ENCODE measurements at places on chromosomes 16 and 17. TPM values are rescaled to one million over a fixed set of nuclear protein-coding genes. Genes with fewer than 3 reads are reported as not detected.

- DNase-seq, result no peak
Observed at GRCh38 chr17:7717756-7718350, 309 bp downstream of the DNAH2 start.

DNA sequence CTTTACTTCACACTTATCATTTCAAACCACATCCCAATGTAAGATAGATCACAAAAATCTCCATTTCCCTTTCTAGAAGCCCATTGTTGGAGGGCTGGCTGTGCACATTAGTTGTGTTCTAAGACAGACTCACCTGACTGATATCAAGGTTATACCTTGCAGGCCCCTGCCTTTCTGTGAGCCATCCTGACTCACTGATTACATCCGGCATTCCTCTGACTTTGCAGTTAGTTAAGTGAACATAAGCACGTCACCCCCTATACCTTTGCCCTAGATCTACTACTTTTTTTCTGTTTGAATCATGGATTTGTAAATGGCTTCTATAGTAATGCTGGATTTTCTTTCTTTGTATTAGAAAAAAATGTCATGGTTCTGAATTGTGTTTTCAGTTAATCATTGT lies 78.3 kb downstream of the TANGO6 start:
- no peak for DNase-seq

GRCh38 chr16:10312784-10313724 lies 72.8 kb upstream of the ATF7IP2 start:
- no peak for DNase-seq

DNA sequence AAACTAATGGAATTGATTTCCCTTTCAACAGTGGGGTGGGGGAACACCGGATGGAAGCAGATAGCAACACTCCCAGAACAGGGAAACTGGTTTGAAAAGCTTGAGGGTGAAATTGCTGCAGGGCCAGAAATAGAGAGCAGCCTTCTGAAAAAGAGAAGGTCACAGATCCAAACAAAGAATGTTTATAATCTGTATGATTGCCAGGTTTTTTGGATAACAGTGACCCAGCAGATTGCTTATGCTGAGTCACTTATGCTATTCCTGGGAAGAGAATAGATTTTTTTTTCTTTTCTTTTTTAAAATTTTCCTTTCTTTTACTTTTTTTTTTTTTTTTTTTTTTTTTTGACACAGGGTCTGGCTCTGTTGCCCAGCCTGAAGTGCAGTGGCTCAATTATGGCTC lies 641.3 kb downstream of the KCNJ2 start:
- no peak for DNase-seq

- DNase-seq, result no peak
Observed at GRCh38 chr17:28545787-28546415, 6.5 kb downstream of the UNC119 start.

DNA sequence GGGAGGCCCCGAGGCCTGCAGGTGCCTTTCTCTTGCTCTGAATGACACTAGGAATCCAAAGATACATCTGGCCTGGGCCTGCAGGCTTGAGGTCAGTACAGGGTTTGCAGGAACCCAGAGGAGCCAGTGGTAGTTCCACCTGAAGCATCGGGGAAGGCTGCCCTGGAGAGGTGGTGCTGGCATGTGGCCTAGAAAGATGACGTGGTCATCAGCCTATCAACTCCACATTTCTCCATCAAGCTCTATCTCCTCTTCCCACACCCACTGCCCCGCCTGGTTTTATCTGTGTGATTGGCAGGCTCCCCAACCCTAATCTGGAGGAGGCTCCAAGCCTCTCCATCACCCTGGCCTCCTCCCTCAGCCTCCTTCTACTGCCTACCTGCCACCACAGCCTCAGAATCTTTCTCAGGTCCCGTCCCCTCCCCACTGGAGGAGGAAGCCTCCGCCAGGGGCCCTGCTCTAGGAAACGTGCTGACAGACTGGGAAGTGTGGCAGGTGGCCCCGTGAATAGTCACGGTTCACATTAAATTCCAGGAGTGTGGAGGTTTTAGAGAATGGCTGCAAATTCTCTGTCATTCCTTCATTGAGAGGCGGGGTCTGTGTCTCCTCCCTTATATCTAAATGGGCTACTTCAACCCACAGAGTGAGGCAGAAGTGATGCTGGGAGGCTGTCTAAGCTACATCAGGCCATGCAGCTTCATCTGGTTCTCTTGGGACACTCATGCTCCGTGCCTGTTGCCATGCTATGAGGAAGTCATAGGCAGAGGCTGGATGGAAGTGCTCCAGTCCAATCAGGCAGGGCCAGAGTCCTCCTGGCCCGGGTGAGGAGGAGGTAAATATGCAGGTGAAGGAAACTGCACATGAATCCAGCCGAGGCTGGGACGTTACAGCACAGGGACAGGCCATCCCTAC lies 11.4 kb upstream of the MAP2K3 start:
- no peak for DNase-seq

- no peak for DNase-seq
Observed at GRCh38 chr16:87740441-87740840, 25.3 kb downstream of the KLHDC4 start.

DNA sequence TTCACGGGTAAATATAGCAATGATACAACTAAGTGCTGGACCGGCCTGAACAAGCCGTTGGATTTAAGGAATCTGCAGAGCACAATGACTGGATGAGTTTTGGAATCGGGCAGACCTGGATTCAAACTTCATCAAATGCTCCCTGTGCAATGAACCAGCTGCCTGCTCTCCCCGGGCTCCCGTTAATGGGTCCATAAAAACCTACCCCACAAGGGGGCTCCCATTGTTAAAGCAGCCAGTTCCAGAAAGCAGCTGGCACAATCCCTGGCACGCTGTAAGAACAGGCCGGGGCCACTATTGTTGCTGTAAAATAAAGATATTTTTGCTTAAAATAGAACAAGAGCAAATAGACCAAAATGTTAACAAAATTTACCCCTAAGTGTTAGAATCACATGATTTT lies 131.9 kb downstream of the C16orf95 start:
- no peak for DNase-seq

- DNase-seq, result no peak
Observed at GRCh38 chr16:82300374-82300951, 130.4 kb upstream of the MPHOSPH6 start.

- no peak for DNase-seq
Observed at GRCh38 chr17:57309479-57309878, 53.2 kb downstream of the MSI2 start.

GRCh38 chr17:66397486-66397885 lies 95.1 kb downstream of the PRKCA start:
- DNase-seq, result no peak

DNA sequence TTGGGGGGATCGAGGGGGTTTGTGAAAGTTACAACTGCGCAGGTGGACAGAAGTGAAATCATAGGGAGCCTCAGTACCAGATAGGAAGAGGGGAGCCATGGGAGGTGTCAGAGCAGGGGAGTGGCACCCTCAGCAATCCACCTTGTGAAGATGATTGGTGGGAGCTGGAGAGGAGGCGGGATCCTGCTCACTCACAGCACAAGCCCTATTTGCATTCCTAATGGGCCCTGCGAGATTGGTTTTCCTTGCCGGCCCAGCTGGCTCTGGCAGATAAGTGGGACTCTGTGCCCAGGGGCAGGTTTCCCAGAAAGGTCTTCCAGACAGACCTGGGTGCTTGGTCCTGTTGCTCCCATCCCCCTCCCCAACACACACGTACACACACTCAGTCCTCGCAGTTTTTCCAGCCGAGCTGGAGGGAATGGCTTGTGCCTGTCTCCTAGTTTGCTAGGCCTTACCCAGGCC lies 9.4 kb downstream of the WNT3 start:
- DNase-seq, result no peak

DNA sequence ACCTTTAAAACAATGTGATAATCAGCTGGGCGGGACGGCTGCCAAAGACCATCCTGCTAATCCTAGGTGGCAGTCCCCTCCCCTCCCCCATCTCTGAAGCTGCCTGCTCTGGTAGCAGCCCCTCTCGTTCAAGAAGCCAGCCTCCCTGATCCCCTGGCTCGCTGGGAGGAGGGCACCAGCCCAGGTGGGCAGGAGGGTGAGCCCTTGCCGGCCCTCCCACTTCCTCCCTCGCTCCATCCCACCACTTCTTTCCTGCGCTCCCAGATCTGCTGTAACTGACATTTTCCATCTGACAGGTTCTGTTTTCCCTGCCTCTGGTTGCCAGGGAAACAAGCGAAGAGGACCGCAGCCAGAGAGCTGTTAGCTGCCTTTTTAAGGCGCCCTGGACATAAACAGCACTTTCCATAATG lies 155.7 kb upstream of the TNRC6C start:
- no peak for DNase-seq

GRCh38 chr16:66322174-66322573 lies 44.3 kb upstream of the CDH5 start:
- DNase-seq, result no peak

DNA sequence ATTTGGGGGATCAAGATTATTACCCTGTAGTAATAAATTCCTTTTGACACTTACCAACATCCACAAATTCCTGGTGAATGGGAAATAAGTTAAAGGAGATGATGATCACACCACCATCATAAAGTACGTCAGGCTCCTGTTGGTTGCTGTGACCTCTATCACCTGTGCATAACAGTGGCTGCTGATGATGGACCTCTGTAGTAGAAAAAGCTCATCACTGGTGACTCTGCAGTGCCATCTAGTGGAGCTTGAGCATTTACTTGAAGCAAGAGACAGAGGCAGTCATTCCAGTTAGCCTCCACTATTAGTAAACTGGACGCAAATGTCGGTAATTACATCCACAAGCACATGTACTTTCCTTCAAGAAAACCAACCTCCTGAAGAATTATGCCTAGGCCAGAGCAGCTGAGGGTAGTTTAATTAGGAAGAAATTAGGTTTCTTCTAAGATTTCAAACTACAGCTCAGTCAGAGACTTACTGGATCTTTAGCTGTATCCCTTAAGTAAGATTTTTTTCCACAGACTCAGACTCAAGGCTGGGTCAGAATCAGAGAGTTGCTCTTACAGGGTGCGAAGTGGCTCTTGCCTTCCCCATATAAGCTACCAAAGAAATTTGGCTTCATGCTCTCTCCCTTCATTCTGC lies 39.3 kb downstream of the CYB561 start:
- DNase-seq, result no peak

DNA sequence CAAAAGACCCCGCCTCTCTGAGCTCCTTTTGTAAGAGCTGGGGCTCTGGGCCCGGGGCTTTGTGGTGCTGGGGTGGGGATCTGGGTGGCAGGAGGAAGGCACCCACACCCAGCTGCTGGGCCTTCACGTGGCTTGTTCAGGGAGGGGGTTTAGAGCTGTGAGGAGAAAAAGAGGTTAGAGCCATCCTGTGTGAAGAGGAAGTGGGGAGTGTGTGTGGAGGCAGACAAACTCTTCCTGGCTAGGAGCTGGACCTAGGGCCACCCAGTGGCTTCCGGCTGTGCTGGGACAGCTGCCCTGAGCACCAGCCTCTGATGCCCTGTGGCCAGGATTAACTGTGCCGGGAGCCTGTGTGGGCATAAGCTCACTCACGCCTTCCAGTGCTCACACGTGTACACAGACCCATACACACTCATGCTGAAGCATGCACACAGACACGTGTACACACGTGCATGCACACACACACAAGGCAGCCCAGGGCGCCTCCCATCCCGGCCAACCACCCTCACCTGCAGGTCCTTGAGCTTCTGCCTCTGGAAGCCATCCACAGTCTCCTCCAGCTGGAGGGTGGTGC lies 7.4 kb downstream of the CIBAR2 start:
- DNase-seq, result no peak

GRCh38 chr16:31143694-31144148 lies 6.1 kb downstream of the PRSS36 start:
- no peak for DNase-seq

GRCh38 chr16:13921328-13921727 lies 1.4 kb downstream of the ERCC4 start:
- no peak for DNase-seq

GRCh38 chr17:28947639-28948038 lies 3.7 kb downstream of the PHF12 start:
- no peak for DNase-seq

GRCh38 chr17:83125515-83126274 lies 46.3 kb downstream of the METRNL start:
- no peak for DNase-seq

DNA sequence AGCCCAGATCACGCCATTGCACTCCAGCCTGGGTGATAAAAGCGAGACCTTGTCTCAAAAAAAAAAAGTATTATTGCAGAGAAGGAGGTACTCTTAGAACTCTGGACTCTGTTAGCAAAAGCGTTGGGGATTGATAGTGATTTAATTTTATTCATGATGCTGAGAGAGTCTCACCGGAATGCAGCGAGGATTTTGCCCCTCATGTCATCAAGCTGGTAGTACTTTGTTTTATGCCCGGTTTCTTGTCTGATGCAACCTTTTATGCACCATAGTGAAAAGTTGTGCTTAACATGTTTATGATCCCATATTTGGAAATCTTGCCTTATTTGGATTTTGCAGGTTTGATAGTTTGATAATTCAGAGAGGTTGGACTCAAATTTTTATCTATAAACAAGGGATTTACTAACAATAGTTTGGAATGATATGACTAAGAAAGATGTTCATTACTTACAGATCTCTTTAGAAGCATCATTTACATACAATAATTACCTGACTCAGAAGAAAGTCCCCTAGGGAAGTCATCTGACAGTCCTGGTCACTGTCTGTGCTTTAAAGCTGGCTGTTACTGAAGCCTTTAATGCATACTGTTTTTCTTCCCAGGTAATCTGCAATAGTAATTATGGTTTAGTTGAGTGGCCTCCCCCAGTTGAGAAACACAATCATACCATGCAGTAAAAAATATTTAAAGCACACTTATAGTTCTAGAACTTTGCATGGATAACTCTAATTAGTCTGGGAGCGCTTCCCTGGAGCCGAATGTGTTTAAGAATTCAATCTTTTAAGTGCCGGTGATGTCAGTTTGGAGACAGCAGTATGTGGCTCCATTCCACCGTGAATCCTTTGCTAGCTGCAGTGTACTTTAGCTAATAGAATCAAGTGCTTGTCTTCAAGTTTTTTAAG lies 120.9 kb downstream of the PRKCA start:
- DNase-seq, result no peak

Gene TVP23A
- 0.22 TPM for total RNA-seq

Gene SHISA9
- 0.30 TPM for total RNA-seq

Gene CBFB
- 25.2 TPM for total RNA-seq

Gene MSI2
- 118 TPM for total RNA-seq

Gene SGCA
- total RNA-seq, result 137 TPM

Gene HOXB8
- total RNA-seq, result not detected

Gene ABI3
- 4.9 TPM for total RNA-seq

Gene CFAP97D1
- 0.05 TPM for total RNA-seq

Gene STX1B
- total RNA-seq, result 0.77 TPM

Gene HIGD1B
- total RNA-seq, result 18.3 TPM

All from left ventricle myocardium inferior (tissue), 1 donor.